Muscle of arm (tissue), 14 donors: ENCODE measurements at places on chromosomes 16 and 17.

DNA sequence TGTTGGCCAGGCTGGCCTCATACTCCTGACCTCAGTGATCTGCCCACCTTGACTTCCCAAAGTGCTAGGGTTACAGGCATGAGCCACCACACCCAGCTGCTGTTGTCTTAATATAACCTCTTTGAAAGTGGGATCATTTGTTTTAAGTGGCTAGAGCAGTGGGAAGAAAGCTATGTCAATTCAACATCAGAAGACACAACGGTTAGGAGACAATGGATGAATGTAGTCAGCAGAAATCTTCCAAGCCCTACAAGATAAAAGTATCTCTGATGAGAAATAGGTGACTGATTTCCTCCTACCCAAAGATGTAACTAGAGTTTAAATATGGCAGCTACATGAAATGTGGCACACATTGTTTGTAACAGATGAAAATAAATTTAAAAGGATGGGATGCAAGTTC, 20.0 kb upstream of the TRIM25 start:
- no peak for DNase-seq

DNA sequence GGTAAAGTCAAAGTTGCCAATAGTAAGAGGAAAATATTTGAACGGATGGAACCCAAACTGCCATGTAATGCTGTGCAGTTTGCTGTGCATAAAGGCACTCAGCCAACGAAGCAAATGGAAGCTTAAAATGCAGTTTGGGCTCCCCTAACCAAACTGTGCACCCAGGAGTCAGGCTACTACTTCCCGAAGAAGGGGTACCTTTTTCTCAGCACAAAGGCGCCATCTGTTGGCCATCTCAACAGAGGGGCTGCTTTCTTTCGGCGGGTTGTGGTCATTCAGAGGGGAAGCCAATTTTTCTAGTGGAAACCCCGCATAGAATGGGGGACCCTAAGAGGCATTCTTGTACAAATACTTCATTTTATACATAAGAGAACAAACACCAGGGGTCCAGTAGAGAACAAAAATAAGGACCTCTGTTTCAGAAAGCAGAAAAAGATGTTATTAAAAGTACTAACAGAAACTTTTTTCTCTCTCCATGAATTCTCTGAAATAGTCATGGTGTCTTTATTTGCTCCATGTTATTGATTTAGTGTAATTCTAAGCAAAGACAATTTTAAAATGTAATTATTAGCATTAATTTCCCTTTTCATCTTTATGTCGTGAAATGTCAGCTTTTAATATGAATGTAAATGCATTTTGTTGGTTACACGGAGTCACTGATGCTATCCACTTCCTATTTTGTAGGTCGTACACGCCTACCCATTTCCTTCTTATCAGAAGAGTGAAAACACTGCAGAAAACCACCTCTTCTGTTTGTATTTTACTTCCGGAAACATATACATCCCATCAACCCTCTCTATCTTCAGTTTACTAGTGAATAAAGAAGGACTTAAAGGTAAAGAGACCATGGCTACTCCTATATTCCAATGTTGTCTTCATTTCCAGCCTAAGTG, 453.3 kb downstream of the KCNJ2 start:
- DNase-seq = peak; percentile 34

GRCh38 chr16:7324321-7324720, 8.3 kb upstream of the RBFOX1 start:
- DNase-seq = no peak

DNA sequence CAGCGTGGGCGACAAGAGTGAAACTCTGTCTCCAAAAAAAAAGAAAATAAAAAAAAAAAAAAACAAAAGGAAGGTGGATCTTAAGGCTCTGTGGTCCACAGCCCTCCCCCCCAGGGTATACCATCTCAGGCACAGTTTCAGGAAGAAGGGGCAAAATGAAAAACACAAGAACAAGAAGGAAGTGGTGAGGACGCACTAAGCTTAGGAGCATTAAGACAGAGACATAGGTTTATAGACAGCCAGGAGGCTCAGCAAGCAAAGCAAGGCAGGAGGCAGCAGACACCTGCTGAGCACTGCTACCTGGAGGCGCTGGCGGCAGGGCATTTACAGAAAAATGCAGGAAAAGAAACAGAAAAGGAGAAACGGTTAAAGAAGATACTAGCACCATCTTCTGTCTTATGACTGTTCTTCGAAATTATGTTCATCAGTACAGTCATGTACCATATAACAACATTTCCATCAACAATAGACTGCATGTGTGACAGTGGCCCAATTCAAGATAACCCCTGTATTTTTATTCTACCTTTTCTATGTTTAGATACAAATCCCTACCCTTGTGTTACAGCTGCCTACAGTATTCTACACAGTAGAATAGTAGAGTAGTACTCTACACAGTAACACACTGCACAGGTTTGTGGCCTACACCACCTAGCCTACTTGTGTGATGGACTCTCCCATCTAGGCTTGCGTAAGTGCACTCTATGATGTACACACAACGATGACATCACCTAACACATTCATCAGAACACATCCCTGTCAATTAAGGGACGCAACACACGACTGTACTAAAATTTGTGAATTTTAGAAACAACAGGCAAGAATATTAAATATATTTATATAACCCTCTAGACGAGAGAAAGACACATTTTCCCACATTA, 62.5 kb downstream of the XPO6 start:
- no peak for DNase-seq

- no peak for DNase-seq
Measured at GRCh38 chr16:87352818-87353217, 30.8 kb downstream of the FBXO31 start.

GRCh38 chr16:937723-938122, 33.1 kb downstream of the LMF1 start:
- no peak for DNase-seq

GRCh38 chr17:71482625-71483024, 638.2 kb upstream of the SOX9 start:
- peak; percentile 4 for DNase-seq

DNA sequence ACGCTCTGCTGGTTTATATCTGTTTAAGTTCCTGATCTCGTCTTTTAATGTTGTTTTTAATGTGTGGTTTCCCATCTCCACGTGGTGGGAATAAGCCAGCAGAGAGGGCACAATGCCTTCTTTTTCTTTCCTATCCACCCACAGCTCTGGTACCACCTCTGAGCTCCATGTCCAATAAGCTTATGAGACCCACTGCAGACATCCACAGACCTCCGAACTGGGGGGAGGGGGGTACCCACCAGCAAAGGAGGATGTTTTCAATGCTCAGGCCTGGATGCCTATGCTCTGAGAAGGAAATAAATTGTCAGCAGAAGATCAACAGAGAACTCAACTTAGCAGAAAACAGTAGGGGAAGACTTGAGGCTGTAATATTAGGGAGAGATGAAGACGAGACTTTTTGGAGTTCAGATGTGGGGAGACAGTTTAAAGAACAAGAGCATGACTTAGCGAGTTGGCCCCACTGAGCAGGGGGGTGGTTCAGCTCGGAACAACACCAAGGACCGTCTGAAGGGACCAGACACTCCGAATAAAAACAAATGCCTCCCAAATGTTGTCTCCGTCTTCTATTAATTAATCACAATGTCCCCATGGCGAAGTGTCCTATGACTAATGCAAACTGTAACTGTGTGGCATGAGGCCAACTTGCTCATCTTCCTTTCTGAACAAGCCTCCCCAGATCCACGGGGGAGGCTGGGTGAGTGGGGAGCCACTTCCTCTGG, 62.7 kb downstream of the GAS7 start:
- no peak for DNase-seq

DNA sequence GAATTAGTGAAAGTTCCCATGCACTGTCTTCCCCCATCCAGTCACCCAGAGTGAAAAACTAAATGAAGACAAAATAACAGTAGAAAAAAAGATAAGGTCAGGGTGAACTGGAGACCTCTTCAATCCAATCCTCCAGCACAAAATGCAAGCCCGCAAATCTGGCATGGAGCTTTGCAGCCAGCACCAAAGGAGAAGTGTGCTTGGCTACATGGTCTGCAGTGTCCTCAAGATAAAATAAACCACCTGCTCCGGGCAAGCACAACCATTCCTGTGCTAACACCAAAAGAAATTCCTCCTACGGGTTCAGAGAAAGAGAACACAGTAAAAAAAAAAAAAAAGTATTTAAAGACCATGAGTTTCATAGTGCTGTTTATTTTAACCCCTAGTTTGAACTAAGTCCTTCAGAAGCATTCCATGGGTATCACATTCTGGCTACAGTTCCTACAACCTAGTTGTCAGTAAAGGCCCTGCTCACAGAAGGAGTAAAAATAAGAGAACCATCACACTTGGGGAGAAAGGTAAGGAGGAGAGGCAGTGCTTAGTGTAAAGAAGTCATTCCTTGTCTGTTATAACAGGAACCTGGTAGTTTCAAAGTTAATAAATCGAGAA, 109.1 kb downstream of the GAS7 start:
- DNase-seq = no peak

DNA sequence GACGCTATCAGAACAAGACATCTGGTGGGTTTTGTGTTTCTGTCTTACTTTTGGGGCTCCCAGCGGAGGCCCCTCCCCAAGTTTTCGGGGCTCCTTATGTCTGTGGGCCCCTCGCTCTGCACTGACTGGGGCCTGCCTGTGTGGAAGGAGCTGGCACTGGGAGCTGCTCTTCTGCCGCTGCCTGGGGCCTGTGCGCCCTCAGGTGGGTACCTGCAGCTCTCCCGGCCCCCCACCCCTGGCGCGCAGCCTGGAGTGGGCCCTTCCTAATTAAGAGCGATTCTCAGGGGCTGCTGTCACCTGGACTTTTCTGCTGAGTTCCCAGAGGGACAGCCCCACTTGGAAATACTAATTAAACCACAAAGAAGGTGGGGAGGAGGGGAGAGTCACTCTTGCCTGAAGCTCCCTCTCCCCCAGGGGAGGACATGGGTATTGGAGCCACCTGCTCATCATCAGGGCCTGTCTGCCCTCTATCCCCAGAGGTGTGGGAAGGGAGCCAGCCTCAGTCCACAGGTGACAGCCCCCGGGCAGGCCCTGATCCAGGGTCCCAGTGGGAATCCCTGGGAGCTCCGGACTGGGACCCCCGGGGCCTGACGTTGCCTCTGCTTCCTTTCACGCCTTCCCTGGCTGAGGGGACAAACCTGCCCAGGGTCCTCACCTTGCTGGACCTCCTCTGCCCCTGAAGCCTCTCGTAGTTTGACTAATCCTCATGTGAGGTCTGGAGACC, 36.5 kb downstream of the GSE1 start:
- DNase-seq = no peak

DNA sequence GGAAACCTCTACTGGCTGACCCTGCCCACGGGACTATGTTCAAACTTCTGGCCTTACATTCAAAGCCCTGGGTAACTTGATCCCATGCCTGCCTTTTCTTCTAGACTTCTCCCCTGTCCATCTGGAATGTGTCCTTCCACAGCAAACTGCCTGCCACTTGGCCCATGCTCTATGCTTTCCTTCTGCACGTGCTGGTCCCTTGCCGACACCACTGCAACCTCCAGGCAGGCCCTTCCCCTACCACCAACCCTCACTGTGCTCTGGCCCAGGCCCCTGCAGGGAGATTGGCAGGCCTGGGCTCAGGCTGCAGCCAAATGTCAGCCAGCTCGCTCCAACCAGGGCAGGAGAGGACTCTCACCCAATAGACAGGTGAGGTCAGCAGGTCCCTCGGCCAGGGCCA, 11.0 kb downstream of the HSD11B2 start:
- no peak for DNase-seq

GRCh38 chr16:85373741-85374570, 239.2 kb upstream of the GSE1 start:
- DNase-seq = no peak

GRCh38 chr17:49694847-49695697, 12.7 kb downstream of the SLC35B1 start:
- DNase-seq = peak; percentile 42

DNA sequence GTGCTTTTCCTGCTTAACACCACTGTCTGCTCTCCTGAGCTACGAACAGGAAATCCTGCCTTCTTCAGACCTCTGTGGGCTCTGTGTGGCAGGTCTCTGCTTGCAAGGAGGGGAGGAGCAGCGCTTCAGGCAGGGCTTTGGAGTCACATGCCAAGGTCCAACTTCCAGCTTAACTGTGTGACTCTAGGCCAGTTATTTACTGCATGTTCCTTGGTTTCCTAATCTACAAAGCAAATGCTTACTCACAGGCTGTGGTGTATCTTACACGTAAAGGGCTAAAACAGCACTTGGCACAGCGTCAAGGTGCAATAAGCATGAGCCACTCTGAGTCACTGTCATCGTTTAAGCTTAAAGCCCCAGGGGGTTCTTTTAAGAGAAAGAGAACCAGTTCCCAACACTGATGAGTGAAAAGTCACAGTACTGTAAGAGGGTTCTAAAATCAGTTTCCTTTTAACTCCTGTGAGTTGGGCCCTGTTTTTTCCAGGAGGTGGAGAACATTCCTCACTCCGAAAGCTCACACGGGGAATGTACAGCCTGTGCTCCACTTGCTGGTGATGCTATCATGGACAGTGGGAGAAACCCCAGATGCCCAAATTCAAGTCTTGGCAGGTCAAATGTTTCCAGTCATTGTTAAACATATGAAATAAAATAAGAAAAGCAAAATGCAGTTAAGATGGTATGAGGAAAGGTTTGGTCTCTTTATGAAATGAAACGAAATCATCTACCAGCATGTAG, 54.1 kb upstream of the BCAR1 start:
- no peak for DNase-seq

- no peak for DNase-seq
Measured at GRCh38 chr16:79404571-79404970, 196.0 kb downstream of the MAF start.

DNA sequence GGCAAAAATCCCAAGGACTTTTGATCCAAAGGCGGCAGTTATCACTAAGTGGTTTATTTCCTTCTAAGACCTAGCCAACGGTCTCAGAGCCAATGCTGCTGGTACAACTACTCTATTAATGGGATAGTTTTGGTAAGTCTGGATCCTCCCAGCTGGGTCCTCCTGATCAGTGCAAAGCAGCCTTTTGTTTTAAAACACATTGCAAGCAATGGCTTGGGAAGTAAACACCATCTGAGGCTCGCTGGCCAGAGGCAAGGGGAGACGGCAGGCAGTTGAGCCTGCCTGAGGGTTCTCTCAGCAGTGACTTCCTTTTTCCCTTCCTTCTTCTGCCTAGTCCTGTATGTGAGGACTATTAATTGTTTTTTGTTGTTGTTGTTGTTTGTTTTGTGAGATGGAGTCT, 1.6 kb upstream of the SLC5A10 start:
- DNase-seq = no peak

DNA sequence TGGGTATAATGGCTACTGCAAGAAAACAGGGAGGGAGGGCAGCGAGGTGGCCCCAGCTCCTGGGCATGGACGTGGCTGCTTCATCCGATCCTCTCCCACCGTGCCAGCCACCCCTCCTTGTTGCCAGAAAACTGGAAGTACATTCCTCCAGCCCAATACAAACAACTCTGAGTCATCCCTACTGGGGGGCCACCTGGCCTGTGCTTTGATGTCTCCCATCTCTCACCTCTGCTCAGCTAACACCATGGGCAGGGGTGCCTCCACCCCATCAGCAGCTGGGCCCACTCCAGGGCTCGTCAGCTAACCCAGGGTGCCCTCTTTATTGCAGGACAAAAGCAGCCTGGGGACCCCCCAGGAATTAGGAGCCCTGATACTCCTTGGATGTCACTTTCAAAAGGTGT, 2.0 kb downstream of the RHBDF2 start:
- DNase-seq = no peak

- peak; percentile 91 for DNase-seq
Measured at GRCh38 chr17:78925234-78925633, at the start of gene TIMP2. Gene TIMP2, minus strand, starts transcription at chr17:78925387. Its CDS starts 299 bp downstream, at chr17:78925088.
